ENCODE measurements at places on chromosomes 4 and X.

DNA sequence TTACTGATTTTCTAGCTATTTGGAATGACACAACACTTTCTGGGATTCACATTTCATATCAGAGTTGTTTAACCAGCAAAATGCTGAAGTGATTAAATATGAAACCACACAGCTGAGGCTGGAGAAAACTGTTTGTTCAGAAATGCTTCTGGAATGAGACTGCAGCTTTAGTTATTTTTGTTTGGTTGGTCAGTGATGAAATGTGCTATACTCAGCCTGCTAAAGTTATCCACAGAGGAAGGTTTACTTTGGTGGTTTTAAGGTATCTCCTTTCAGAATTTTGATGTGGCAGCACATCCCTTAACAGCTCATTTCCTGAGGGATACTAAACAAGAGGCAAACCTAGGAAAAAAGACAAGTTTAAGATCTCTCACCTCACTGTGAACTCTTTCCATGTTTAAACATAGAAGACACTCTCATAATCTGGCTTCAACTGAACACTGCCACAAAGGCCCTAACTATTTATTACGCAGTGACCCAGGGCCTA is 106.6 kb upstream of the PDE5A start:
- ATAC-seq, result no peak

GRCh38 chrX:2342281-2342688 is 158.5 kb downstream of the DHRSX start:
- ATAC-seq, result no peak

GRCh38 chrX:39000802-39001201 is 199.5 kb downstream of the MID1IP1 start:
- no peak for ATAC-seq

DNA sequence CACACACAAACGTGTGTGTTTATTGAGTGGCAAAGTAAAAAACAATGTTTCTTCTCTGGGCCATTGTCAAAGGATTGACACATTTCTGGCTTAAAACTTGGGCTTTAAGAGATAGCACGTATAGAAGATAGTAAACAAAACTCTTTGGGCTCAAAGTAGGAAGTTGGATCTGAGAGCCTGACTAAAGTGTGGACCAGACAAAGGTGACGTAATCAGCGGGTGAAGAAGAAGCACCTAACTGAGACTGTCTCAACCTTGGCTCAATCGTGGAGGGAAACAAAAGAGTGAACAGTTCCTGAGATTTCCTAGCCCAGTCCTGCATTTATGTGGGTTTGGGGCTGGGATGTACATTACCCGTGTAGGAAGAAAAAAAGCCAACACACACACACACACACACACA is 13.7 kb downstream of the PFKFB1 start:
- ATAC-seq, result no peak

DNA sequence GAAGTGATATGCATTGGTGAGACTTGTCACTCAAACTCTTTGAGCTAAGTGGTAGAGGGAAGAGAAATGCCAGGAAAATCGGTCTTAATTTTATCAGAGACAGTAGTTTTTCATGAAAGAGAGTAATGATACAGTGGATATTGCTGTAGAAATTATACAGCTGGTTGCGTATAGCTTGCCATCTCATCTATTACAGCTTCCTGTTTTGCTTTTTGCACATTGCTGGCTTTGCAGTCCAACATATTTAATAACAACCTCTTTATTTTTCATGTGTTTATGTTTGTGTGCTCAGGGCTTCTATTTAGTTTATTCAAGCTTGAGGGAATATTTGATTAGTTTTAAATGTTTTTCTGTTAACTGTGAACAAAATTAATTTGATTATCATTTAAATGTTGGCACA is 11.5 kb downstream of the SMAD1 start:
- no peak for ATAC-seq

DNA sequence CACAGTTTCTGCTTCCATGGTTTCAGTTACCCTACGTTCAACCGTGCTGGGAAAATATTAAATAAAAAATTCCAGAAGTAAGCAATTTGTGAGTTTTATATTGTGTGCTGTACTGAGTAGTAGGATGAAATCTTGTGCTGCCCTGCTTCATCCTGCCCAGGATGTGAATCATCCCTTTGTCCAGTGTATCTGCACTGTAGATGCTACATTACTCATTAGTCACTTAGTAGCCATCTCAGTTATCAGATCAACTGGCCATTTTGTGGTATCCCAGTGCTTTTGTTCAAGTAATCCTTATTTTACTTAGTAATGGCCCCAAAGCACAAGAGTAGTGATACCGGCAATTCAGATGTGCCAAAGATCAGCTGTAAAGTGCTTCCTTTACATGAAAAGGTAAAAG is 97.9 kb downstream of the COX18 start:
- no peak for ATAC-seq

GRCh38 chr4:53378171-53378482 is 686 bp downstream of the FIP1L1 start:
- ATAC-seq, result no peak

DNA sequence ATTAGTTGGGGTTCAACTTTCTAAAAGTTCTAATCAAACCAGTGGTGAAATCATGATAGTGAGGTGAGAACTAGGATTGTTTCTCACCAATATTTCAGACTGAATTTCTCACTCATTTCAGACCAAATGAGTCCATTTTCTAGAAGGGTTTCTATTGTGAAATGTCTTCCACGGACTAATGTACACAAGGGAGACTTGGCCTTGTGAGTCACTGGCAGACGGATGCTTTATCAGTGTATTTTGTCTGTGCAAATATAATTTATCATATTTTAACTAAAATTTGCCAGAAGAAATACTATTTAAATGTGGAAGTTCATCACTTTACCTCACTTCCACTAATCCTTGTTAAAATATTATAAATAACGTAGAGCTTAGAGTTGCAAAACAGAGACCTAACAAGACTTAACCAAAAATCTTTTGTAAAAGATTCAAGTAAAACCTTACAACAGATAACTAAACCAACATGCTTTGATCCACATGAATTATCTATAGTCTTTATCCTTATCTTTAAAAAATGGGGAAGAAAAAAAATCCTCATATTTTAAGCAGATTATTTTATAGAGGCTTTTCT is 506.0 kb upstream of the FAM241A start:
- ATAC-seq, result no peak

DNA sequence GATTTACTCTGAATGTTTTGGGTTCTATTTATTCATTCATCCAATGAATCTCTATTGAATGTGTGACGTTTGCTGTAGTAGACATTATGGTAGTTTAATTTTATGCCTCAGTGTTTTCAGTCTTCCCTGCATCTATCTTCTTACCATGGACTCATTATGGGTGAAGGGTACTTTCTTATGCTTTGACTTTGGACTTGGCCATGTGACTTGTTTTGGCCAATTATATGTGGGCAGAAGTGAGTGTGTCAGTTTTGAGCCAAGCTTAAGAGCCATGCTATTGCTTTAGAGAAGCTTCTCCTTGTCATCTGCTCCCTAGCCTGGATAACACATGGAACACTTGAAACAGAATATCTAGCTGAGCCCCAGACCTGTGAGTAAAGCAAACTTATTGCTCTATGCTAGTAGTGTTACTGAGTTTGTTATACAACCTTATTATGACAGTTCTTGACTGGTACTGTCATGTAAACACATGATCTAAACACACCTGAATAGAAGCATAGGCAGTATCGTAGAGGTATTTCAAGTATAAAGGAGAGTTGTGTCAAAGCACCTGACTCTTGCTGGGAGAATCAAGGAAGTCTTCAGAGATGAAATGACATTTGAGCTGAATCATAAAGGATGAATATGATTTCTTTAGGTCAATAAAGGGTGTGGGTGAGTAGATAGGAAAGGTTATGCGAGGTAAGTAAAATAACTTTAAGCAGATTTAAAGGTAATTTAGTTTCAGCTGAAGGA is 128.4 kb downstream of the NAA11 start:
- no peak for ATAC-seq

- no peak for ATAC-seq
Observed at GRCh38 chrX:68421636-68422035, 11.7 kb downstream of the OPHN1 start.

DNA sequence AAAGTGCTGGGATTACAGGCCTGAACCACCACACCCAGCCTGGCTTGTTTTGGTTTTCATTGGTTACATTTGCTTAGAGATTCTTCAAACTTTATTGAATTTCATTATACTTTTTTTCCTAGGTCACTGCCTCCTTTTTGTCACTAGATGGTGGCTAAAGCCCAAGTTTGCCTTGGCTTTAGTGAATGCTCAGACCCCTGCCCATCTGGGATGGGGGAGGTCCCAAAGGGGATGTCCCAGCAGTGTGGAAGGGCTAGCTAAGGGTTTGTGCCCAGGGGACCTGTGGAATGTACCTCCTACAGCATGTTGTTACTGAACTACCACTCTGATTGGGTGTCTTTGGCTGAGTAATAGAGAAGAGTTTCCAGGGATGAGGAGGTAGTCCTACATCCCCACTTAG is 58.4 kb downstream of the CEP135 start:
- ATAC-seq, result no peak

- ATAC-seq, result no peak
Observed at GRCh38 chr4:35525192-35525978, 718.9 kb downstream of the ARAP2 start.

GRCh38 chrX:45353456-45353855 is 152.8 kb upstream of the DIPK2B start:
- no peak for ATAC-seq

DNA sequence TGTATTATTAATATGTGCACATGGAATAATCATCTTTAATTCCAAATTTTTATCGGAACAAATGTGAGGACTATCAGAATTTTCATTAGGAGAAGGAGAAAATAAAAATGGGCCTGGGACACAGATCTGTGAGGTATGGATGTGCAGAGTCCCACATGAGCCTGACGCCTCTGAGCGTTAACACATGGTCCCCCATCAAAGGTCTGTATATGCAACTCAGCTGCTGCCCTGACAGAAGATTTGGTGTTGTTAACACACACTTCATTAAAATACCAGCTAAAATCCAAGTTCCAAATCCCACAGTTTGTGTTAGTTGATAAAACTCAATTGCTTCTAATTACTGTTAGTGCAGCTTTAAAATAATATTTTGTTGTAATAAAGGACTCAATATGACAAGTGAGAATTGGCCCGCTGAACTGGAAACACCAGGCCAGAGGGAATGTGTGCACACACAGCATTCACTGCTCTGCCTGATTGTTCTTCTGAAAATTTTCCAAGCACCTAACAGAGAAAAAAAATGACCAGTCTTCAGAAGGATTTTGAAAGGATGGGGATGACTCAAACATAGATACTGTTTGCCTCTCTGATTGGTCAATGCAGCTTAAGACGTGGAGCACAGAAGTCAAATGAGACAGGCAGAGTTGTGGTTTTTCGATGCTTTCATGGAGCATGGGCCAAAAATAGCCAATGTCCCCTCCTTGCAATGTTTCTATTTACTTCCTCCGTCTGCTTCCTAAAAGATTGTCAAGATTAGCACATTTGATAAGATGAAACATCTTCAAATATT is 266.6 kb downstream of the NKX6-1 start:
- ATAC-seq, result no peak

DNA sequence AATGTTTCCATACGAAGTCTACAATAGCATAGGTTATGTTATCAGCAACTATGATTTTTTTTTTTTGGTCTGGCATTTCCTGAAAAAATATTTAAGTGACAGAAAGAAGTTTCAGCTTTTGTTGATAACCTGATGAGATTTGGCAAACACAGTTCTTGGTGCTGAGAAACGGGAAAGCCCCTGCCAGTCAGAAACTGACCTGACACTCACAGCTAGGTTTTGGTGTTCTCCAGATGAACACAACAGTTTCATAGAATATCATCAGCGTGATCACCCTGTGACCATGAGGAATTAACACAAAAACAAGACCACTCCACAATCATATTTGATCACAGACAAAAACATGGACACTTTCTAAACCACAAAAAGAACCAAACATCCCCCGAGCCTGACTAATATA is 152.5 kb upstream of the DCAF8L1 start:
- no peak for ATAC-seq

GRCh38 chrX:127708155-127708554 is 344.0 kb downstream of the ACTRT1 start:
- ATAC-seq, result no peak

All from activated T-helper 17 cell treated with anti-CD3 and anti-CD28 coated beads, Interleukin-2, amount 50 U/mL, for 72 hours (primary cell).